ENCODE measurements at places on chromosomes 5 and 9. TPM values are rescaled to one million over a fixed set of nuclear protein-coding genes. Genes with fewer than 3 reads are reported as not detected.

Gene MCTP1
- not detected for total RNA-seq

GRCh38 chr5:150637245-150638052, 3.0 kb upstream of the SYNPO start:
- H3K4me3 ChIP-seq, result no peak overlapping the region
- no peaks in the 10 kb centered on the region for H3K4me1 ChIP-seq
- no peak for DNase-seq
- no peaks in the 10 kb centered on the region for H3K36me3 ChIP-seq
- H3K27me3 ChIP-seq, result no peaks in the 10 kb centered on the region

DNA sequence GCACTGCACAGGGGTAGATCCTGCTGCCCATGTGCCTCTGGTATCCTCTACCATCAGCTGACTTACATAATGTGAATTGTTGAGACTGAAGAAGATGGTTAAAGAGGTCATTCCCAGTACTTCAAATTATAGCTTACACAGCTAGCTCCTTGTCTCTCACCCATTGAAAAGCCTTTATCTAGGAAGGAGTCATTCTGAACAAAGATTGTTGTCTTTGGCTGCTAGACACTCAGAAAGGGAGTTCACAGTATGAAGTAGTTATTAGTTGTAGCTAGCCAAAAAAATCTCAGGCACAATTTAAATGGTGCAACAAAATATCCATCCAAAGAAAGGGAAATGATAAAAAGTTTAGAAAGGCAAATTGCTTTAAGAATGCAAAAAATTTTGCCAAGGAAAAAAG, 102.0 kb upstream of the NREP start:
- no peak overlapping the region for H3K27ac ChIP-seq
- no peak overlapping the region for H3K4me3 ChIP-seq
- no peaks in the 10 kb centered on the region for H3K27me3 ChIP-seq
- H3K4me1 ChIP-seq, result no peaks in the 10 kb centered on the region
- no peaks in the 10 kb centered on the region for H3K36me3 ChIP-seq

Gene SLC31A1
- 4.2 TPM for total RNA-seq

Measured in CD4-positive, alpha-beta memory T cell (primary cell).